ENCODE measurements at places on chromosomes 1 and 21.

GRCh38 chr1:59814901-59815825, at the start of gene HOOK1:
Gene HOOK1, plus strand, starts transcription at chr1:59814949. Its CDS starts 169 bp downstream, at chr1:59815118.
- H3K4me3 ChIP-seq, result no peak within 1 kb of the TSS
- H3K36me3 ChIP-seq, result no peaks in the 10 kb centered on the region
- no peak for DNase-seq
- no peak within 1 kb of the TSS for H3K27ac ChIP-seq
- peaks cover 28% of the 10 kb centered on the region for H3K27me3 ChIP-seq

DNA sequence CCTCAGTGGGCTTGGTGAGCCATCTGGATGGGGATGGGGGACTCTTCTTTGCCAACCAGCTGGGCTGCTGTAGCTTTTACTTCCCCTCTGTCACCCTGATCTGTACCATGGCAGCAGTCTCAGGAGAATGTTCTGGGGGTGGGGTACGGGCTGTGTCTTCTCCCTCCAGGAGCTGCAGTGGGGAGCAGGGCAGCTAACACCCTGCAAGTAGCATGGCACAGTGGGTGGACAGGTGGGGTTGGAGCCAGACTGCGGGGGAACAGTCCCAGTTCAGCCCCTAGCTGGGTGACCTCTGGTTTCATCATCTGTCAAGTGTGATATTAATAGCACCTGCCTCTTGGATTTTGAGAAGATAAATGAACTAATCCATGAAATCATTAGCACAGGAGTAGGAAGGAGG, 3.1 kb downstream of the NFASC start:
- no peaks in the 10 kb centered on the region for H3K27me3 ChIP-seq
- H3K27ac ChIP-seq, result no peak overlapping the region
- no peaks in the 10 kb centered on the region for H3K36me3 ChIP-seq
- peaks cover 11% of the 10 kb centered on the region for H3K4me1 ChIP-seq

GRCh38 chr1:177278626-177279390, 108.0 kb downstream of the BRINP2 start:
- no peaks in the 10 kb centered on the region for H3K36me3 ChIP-seq
- peak; percentile 65 for DNase-seq
- peaks cover 9% of the 10 kb centered on the region for H3K4me1 ChIP-seq
- no peak overlapping the region for H3K4me3 ChIP-seq
- no peak overlapping the region for H3K27ac ChIP-seq

- DNase-seq, result no peak
- H3K27me3 ChIP-seq, result peaks cover 34% of the 10 kb centered on the region
- H3K4me1 ChIP-seq, result no peaks in the 10 kb centered on the region
Measured at GRCh38 chr1:25083481-25084345, 148.6 kb downstream of the SYF2 start.

GRCh38 chr21:40688106-40688864, 158.7 kb downstream of the DSCAM start:
- H3K4me1 ChIP-seq, result peaks cover 3% of the 10 kb centered on the region
- H3K27me3 ChIP-seq, result no peaks in the 10 kb centered on the region
- no peaks in the 10 kb centered on the region for H3K36me3 ChIP-seq
- no peak for DNase-seq
- H3K27ac ChIP-seq, result no peak overlapping the region
- no peak overlapping the region for H3K4me3 ChIP-seq

- no peak overlapping the region for H3K4me3 ChIP-seq
- peak; percentile 39 for DNase-seq
- no peak overlapping the region for H3K27ac ChIP-seq
- H3K4me1 ChIP-seq, result peaks cover 18% of the 10 kb centered on the region
Measured at GRCh38 chr1:230215031-230215430, 148.0 kb downstream of the GALNT2 start.

DNA sequence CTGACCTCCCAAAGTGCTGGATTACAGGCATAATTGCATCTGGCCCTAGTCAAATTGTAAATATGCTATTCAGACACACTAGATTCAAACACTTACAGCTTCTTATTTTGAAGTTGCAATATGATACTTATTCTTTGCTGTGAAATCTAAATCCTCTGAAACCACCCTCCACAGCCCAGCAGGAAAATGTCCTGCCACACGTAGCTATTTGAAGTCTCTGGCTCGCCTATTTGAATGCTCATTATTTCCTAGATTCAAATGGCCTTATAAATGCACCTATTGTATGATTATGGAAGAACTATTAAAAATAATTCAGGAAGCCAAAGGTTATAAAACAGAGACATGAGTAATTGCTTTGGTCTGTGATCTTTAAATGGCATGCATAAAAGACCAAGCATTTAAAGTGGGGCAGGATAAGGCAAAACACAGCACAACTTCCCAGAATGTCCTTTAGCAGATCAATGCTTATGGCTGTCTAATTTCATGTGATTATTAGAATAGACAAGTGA, 26.6 kb upstream of the FBXO28 start:
- H3K27ac ChIP-seq, result no peak overlapping the region
- DNase-seq, result no peak
- H3K4me3 ChIP-seq, result no peak overlapping the region
- no peaks in the 10 kb centered on the region for H3K27me3 ChIP-seq
- H3K36me3 ChIP-seq, result no peaks in the 10 kb centered on the region

GRCh38 chr1:25219661-25220251, 12.5 kb downstream of the SYF2 start:
- H3K4me1 ChIP-seq, result no peaks in the 10 kb centered on the region
- no peak for DNase-seq
- no peaks in the 10 kb centered on the region for H3K27me3 ChIP-seq
- H3K4me3 ChIP-seq, result no peak overlapping the region
- H3K27ac ChIP-seq, result no peak overlapping the region

GRCh38 chr1:24109686-24110475, 2.1 kb downstream of the MYOM3 start:
- no peak for DNase-seq
- no peak overlapping the region for H3K27ac ChIP-seq
- H3K4me1 ChIP-seq, result peaks cover 32% of the 10 kb centered on the region
- no peaks in the 10 kb centered on the region for H3K36me3 ChIP-seq

DNA sequence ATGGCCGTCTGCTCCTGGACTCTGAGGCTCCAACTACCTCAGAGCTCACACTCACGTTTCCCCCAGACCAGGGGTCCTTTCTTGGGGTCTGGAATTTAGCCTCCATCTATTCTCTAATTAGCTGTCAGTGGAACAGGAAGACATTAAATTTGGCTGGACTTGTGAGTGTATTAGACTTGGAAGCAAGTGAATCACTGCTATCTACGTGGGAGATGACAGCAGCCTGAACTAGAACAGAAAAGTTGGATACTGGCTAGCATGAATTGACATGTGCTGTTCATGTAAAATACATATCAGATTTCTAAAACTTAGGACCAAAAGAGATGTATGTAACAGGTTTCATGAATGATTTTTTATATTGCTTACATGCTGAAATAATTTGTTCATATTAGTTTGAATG, 28.0 kb downstream of the TAF5L start:
- H3K27ac ChIP-seq, result peak overlapping the region; percentile 83
- peaks cover 8% of the 10 kb centered on the region for H3K4me1 ChIP-seq
- H3K4me3 ChIP-seq, result no peak overlapping the region
- peaks cover 12% of the 10 kb centered on the region for H3K36me3 ChIP-seq
- DNase-seq, result peak; percentile 51

DNA sequence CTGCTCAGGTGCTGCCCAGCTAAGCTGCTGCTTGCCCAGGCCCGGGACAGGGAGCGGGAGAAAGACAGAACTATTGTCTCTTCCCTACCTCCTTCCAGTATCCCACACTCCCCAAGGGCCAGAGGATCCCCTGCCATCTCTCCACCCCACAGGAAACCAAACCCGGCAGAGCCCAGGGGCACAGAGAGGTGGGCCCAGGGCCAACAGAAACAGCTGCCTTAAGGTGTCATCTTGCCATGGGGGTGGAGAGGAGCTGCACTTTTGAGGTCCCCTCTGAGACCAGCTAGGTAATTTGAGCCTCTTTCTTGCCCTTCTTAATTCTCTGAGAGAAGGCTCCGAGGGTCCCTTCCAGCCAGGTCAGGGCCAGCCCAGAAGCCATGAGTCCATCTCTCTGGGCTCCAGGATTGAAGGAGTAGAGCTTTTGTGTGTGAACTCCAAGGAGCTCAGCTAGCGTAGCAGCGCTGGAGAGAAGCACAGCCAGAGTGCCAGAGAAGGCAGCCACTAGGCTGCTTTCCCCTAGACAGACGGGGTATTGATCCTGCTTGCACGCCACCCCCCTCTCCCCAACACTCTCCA, 9.7 kb upstream of the GPR61 start:
- no peak overlapping the region for H3K4me3 ChIP-seq
- H3K27ac ChIP-seq, result no peak overlapping the region
- H3K27me3 ChIP-seq, result peaks cover 10% of the 10 kb centered on the region
- no peaks in the 10 kb centered on the region for H3K36me3 ChIP-seq

GRCh38 chr1:169588785-169589485, 2.7 kb upstream of the F5 start:
- H3K4me1 ChIP-seq, result no peaks in the 10 kb centered on the region
- H3K4me3 ChIP-seq, result no peak overlapping the region
- H3K36me3 ChIP-seq, result no peaks in the 10 kb centered on the region
- H3K27ac ChIP-seq, result no peak overlapping the region
- no peak for DNase-seq

- no peaks in the 10 kb centered on the region for H3K4me1 ChIP-seq
- no peak overlapping the region for H3K4me3 ChIP-seq
- DNase-seq, result no peak
- H3K27me3 ChIP-seq, result no peaks in the 10 kb centered on the region
- H3K36me3 ChIP-seq, result no peaks in the 10 kb centered on the region
Measured at GRCh38 chr1:216173376-216173995, 249.8 kb downstream of the USH2A start.

Measured in astrocyte (in vitro differentiated cells and primary cell).